Globus pallidus (tissue), 1 donor: ENCODE measurements at places on chromosomes 16 and 17.

DNA sequence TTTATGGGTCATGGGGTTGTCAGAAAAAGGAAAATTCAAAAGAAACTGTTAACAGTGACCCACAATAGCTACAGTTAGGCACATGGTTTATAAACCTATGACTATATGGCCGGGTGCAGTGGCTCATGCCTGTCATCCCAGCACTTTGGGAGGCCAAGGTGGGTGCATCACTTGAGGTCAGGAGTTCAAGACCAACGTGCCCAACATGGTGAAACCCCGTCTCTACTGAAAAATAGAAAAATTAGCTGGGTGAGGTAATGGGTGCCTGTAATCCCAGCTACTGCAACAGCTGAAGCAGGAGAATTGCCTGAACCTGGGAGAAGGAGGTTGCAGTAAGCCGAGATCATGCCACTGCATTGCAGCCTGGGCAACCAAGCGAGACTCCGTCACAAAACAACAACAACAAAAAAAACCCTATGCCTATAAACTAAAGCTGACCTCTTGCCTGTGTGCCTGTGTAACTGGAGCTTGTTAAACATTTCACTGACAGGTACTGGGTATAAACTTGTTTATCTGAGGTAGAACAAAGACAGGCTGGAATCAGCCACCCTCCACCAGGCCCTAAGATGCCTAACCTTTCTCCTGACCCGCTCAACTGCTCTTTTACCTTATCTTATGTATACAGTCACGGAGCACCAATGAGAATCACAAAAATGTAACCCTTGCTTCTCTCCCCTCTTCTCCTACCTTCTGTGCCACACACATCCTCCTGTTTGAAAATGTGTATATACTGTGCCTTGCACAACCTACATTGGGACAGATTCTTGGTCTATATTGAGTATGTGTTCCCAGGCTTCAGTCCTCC is 62.9 kb upstream of the ATF7IP2 start:
- DNase-seq = no peak

DNA sequence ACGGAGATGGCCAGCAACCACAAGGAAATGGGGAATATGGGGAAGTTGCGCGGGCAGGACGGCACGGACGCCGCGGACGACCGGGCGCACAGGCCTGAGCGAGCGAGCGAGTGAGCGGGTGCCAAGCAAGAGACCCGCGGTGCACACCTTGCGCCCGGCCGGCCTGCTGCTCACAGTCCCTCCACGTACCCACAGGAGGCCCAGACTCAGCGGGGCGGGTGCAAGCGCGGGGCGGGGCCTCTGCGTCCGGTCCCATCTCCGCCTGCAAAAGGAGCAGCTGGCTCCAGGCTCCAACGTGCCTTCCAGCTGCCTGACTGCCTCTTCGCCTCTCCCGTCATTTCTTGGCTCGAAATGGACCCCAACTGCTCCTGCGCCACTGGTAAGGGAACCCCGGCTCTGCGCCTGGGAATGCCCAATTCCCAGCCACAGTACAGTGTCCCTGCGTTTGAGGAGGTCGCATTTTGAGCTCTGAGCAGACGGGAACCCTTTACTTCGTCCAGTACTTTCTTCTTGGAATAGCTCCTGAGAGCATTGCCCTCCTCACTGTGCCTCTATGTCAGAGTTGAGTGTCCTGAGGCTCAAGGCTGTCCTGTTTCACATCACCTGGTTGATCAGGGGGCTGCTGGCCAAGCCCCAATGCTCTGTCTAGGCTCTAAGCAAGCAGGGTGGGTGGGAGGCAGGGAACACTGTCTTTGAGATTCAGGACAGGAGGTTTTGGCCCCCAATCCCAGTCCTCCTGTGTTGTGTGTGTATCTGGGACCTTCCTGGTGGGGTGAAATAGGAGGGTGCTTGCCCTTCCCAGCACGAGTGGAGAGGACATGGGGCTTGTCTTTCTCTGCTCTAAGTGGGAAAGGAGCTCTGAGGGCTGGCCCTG is 8.1 kb upstream of the MT1E start:
- peak; percentile 58 for DNase-seq

GRCh38 chr16:28011971-28012445 is 51.5 kb downstream of the GSG1L start:
- DNase-seq = no peak

GRCh38 chr17:82931699-82932517 is 92.1 kb upstream of the ZNF750 start:
- DNase-seq = peak; percentile 38

GRCh38 chr17:75980188-75981018 is 1.4 kb downstream of the TEN1 start:
- DNase-seq = no peak

GRCh38 chr17:57329380-57330214 is 73.3 kb downstream of the MSI2 start:
- DNase-seq = no peak

DNA sequence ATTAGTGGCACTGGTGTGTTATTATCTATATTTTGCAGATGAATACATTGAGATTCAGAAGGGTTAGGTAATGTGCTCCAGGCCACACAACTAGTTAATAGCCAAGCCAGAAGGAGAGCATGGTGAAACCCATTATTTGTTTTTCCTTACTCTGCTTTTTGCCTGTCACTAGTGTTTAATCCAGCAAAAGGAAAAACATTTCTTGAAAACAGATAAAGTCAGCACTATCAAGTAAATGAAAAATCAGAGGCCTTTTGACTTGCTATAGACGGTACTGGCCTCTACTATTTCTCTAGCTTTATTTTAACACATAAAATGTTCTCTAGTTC is 4.8 kb downstream of the PITPNC1 start:
- no peak for DNase-seq
